ENCODE measurements at places on chromosomes 4 and X. TPM values are rescaled to one million over a fixed set of nuclear protein-coding genes. Genes with fewer than 3 reads are reported as not detected.
A peak's percentile ranks its signal among the peaks of the same experiment; 100 is the strongest.

DNAAF6 gene
- not detected for total RNA-seq

BTK gene
- total RNA-seq: 3.5 TPM

PRR32 gene
- total RNA-seq: not detected

DGKK gene
- total RNA-seq: not detected

RTL5 gene
- total RNA-seq: 19.8 TPM

DLG3 gene
- total RNA-seq: 27.0 TPM

GRCh38 chr4:140047786-140048185, 106.2 kb downstream of the MAML3 start:
- peaks cover 51% of the 10 kb centered on the region for H3K4me1 ChIP-seq
- no peaks in the 10 kb centered on the region for H3K27me3 ChIP-seq
- peak overlapping the region; percentile 76 for H3K27ac ChIP-seq
- peak overlapping the region; percentile 18 for H3K4me3 ChIP-seq
- no peaks in the 10 kb centered on the region for H3K36me3 ChIP-seq

DNA sequence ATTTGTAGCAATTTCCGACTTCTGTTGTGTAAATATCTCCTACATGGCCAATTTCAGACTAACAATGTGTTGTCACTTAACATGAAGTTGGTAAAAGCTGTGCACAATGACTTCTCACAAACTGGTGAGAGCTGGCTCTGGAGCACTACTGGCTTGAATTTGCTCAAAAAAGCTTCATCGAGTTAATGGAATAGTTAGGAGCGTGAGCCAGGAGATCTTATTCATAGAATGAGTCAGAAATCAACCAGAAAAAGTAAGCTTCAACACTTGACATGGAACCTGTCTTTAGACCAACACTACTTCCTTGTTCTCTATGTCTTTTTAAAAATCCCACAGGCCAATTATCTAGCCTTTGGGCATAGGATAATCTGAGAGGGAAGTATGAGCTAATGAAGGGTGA, 7.9 kb upstream of the CHRDL1 start:
- no peak for DNase-seq
- no peak overlapping the region for H3K4me3 ChIP-seq

DNA sequence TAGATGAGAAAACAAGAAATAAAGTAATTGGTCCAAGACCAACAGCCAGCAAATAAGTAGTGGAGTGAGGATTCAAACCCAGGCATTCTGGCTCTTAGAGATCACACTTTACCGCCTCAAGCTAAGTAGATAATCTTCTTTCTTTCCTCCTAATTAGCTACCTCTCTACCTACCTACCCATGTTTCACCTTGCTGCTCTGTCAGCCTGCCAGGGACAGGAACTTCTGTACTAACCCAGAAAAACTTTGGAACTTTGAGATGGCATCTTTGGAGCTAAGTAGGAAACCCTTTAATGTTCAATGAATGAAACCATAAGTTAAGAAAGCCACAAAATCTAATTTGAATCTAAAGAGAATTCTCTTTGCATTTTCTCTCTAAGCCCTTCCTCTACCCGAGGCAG, 145.2 kb downstream of the CHRNA9 start:
- H3K27me3 ChIP-seq: no peaks in the 10 kb centered on the region
- no peaks in the 10 kb centered on the region for H3K4me1 ChIP-seq
- no peak for DNase-seq
- no peak overlapping the region for H3K27ac ChIP-seq

DNA sequence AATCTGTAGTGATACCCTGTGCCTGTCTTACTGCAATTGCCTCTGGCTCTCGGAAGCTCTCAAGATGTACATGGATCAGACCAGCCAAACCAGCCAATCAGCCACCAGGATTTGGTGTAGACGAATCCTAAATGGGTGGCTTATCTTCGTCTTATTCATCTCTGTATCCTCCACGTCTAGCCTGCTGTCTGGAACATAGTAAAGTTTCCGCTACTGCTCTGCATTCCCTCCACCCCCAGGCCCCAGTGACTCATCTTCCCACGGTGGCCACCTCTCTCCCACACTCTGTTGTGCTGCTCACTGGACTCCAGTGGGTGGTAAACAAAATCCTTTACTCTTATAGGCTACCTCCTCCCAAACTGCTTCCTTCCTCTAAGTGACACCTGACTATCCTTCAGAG, 37.8 kb downstream of the SEPTIN6 start:
- no peak overlapping the region for H3K4me3 ChIP-seq
- peak overlapping the region; percentile 74 for H3K27ac ChIP-seq
- peaks cover 5% of the 10 kb centered on the region for H3K36me3 ChIP-seq
- DNase-seq: no peak

- H3K27me3 ChIP-seq: no peaks in the 10 kb centered on the region
- no peak overlapping the region for H3K27ac ChIP-seq
- no peaks in the 10 kb centered on the region for H3K4me1 ChIP-seq
- no peak for DNase-seq
- H3K36me3 ChIP-seq: peaks cover 11% of the 10 kb centered on the region
Measured at GRCh38 chr4:42453612-42454011, 56.3 kb downstream of the SHISA3 start.

DNA sequence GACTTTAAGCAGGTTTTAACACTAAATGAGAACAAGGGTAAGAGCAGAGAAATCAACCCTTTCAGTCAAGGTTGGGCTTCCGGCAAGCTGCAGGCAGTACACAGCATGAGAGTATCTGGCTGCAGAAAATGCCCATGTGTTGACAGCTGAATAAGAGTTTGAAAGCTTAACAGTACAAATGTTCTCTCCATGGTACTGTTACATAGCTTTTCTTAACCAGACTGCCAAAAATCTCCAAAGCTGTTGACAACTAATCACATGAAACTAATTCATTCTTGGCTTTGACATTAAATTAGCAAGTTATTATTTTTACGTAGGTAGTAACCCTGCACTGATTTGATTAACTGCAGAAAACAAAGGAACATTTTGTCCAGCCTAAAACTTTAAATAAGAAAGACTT, 153.5 kb downstream of the SLC10A7 start:
- no peak overlapping the region for H3K4me3 ChIP-seq
- H3K4me1 ChIP-seq: peaks cover 14% of the 10 kb centered on the region
- H3K27ac ChIP-seq: no peak overlapping the region
- no peaks in the 10 kb centered on the region for H3K27me3 ChIP-seq

DNA sequence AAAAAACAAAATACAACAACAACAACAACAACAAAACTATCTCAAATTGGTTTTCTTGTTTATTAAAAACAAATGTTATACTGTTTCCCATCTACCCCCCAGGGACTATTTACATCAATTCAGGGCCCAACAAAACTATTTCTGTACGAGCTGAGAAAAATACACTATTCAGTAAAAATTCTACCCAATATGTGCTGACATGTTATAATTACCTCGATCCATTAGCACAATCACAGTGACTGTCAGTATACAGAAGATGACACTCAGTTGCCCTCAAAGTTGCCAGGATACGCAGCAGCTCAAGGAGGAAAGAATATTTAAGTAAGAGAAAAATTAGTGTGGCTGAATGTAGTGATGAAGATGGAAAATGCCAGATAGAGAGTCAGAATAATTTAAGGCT, 150.1 kb downstream of the COX18 start:
- H3K27me3 ChIP-seq: no peaks in the 10 kb centered on the region
- H3K36me3 ChIP-seq: no peaks in the 10 kb centered on the region
- DNase-seq: no peak
- no peaks in the 10 kb centered on the region for H3K4me1 ChIP-seq

- H3K27me3 ChIP-seq: no peaks in the 10 kb centered on the region
- no peak overlapping the region for H3K27ac ChIP-seq
- DNase-seq: no peak
- no peaks in the 10 kb centered on the region for H3K36me3 ChIP-seq
- no peaks in the 10 kb centered on the region for H3K4me1 ChIP-seq
Measured at GRCh38 chr4:118099106-118099505, 64.8 kb downstream of the NDST3 start.

GRCh38 chrX:136146614-136147314, 569 bp upstream of the FHL1 start:
- H3K27ac ChIP-seq: peak overlapping the region; percentile 97
- no peaks in the 10 kb centered on the region for H3K36me3 ChIP-seq
- DNase-seq: no peak
- peaks cover 6% of the 10 kb centered on the region for H3K4me1 ChIP-seq
- H3K27me3 ChIP-seq: no peaks in the 10 kb centered on the region

DNA sequence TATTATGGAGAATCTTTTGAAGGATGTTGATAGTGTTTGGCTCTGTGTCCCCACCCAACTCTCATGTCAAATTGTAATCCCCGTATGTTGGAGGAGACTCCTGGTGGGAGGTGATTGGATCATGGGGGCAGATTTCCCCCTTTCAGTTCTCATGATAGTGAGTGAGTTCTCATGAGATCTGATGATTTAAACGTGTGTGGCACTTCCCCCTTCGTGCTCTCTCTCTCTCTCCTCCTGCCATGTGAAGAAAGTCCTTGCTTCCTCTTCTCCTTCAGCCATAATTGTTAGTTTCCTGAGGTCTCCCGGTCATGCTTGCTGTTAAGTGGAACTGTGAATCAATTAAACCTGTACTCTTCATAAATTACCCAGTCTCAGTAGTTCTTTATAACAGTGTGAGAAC, 166.1 kb upstream of the NUDT6 start:
- no peaks in the 10 kb centered on the region for H3K4me1 ChIP-seq
- H3K27me3 ChIP-seq: no peaks in the 10 kb centered on the region
- peaks cover 18% of the 10 kb centered on the region for H3K36me3 ChIP-seq
- no peak overlapping the region for H3K27ac ChIP-seq
- no peak for DNase-seq

All from esophagus muscularis mucosa (tissue), 4 donors.